ENCODE measurements at places on chromosomes 12 and 14. TPM values are rescaled to one million over a fixed set of nuclear protein-coding genes. Genes with fewer than 3 reads are reported as not detected.
A peak's percentile ranks its signal among the peaks of the same experiment; 100 is the strongest.

- no peak for DNase-seq
Observed at GRCh38 chr12:27207615-27208413, 36.3 kb upstream of the STK38L start.

DNA sequence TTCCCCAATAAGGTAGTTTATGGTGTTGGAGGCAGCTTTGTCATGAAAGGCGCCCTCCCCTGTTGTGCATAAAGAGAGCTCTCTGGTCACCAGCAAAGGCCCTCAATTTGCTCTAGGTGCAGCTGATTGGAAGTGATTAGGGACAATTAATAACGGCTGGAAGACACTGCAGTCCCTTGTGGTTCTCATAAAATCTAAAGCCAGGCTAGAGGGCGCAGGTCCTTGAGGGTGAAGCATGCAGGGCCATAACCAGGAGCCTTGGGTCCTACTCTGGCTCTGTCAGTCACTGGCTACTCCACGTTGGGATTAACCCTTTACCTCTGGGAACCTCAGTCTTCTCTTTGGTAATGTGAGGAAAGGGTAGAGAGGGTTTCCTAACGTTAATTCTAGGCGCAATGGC, 1.9 kb downstream of the DAAM1 start:
- DNase-seq: peak; percentile 45

DNA sequence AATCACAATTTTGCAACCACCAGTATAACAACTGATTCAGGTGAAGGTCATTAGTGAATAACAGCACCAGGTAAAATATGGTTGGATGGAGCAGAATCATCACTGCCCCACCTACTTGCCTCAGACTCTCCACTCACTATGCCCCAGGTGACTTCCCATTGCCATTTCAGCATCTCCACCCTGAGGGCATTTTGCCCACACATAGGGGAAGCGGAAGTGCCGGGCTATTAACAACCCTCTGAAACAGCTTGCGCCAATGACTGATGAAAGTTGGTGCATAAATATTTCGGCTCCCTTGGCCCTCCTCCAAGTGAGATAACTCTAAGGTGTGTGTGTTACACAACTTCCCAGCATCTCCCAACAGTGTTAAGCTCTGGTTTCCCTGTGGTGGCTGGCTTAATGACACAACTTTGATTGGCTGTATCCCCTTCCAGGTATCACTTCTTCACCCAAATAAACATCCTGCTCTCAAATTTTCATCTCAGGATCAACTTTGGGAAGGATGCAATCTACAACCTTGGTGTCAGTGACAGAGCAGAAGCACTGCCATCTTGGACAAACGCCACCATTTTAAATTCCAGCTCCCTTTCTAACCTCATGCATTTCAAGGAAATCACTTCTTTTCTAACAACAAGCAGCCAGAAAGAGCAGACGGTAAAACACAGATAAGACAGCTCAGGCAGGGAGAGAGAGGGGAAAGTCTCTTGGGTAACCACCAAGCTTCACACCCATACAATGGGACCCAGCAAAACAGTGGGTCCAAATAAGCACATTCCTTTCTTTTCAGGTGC, 73.6 kb upstream of the PPP2R5C start:
- no peak for DNase-seq

DNA sequence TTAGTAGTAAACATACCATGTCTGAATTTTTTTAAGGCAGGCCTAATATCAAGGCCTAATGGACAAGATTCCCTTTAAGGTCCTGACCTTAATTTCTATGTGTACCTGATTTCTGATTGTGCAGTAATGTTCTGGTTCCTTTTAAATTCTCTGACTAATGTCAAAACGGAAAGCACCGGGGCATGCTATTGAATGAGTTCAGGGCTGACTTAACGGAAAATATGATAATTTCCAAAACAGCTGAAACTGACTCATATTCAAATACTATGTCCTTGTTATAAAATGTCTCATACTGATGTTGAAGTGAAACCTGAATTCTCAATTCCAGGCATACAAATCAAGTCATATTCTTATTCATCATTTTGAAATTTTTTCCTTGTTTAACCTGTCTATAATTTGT, 6.7 kb downstream of the TAS2R43 start:
- no peak for DNase-seq

The RSRC2 gene
- total RNA-seq: 44.6 TPM

The KLRC4 gene
- not detected for total RNA-seq

The DDN gene
- 2.8 TPM for total RNA-seq

GRCh38 chr14:103881268-103882201, 34.2 kb upstream of the PPP1R13B start:
- DNase-seq: peak; percentile 79

- peak; percentile 85 for DNase-seq
Observed at GRCh38 chr14:102593061-102593824, 794 bp downstream of the RCOR1 start.

DNA sequence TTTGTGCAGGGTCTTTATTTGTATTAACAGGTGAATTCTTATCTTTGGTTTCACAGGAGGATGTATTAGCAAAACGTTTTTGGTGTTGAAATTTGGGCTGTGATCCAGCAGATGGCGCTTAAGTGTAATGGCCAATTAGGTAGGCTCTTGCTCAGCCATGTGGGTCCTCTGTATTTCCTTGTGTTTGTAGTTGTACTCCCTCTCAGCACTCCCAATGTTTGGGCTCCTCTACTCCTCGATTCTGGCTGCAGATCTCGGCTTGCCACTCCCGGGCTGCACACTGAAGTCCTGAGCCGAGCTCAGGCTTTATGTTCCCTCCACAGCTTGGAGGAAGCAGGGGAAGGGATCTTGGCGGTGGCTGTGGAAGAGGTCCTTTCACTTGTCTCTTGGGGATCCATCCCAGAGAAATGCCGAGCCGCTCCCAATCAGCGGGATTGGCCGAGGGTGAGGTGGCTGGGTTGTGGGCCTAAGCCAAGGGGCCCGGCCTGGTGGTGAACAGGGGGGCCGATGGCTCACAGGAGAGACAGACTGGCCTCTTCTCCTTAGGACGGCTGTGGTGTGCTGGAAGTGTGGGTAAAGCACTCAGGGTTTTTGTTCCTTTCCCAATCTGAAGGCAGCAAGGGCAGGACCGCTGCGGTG, 133.7 kb downstream of the AEBP2 start:
- no peak for DNase-seq

- no peak for DNase-seq
Observed at GRCh38 chr12:52185400-52185967, 6.3 kb downstream of the KRT80 start.

All from right cardiac atrium (tissue), 5 donors.